ENCODE measurements at places on chromosomes 11 and 22. TPM values are rescaled to one million over a fixed set of nuclear protein-coding genes. Genes with fewer than 3 reads are reported as not detected.

PSMD13 gene
- 82.6 TPM for total RNA-seq

MCHR1 gene
- total RNA-seq = 0.27 TPM

MPPED1 gene
- 0.89 TPM for total RNA-seq

RGL4 gene
- 0.13 TPM for total RNA-seq

ALKBH8 gene
- 8.8 TPM for total RNA-seq

CARNS1 gene
- 29.2 TPM for total RNA-seq

SCO2 gene
- total RNA-seq = 0.40 TPM

PTPRJ gene
- 3.6 TPM for total RNA-seq

MS4A3 gene
- total RNA-seq = 0.49 TPM

All from muscle of leg (tissue), 16 donors.